ENCODE measurements at places on chromosomes 4 and X.
A peak's percentile ranks its signal among the peaks of the same experiment; 100 is the strongest.

DNA sequence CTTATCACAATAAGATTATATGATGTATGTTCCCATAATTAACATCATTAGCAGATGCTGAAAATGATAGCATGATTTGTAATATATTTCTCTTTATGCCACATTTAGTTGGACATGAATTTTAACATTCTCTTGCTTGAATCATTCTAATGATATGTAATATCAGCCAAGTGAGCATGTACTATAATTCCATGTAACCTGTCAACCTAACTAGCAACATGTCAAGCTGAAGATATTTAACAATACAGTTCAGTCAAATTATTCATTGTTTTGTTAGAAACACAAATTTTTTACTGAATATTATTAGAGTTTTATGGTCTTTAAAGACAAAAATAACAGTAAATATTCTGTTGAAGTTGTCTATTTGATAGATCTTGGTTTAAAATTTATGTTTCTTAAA, 920.4 kb upstream of the PCDH10 start:
- no peak for DNase-seq

- no peak for DNase-seq
Measured at GRCh38 chr4:89216866-89217265, 90.7 kb downstream of the GPRIN3 start.

GRCh38 chrX:10416424-10416823, 204.0 kb downstream of the MID1 start:
- DNase-seq, result no peak

DNA sequence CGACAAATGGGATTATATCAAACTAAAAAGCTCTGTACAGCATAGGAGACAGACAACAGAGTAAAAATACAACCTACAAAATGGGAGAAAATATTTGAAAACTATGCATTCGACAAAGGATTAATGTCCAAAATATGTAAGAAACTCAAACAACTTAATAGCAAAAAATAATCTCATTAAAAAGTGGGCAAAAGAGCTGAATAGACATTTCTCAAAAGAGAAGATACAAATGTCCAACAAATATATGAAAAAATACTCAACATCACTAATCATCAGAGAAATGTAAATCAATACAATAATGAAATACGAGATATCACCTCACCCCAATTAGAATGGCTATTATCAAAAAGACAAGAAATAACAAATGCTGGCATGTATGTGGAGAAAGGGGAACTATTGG, 272.9 kb downstream of the KLHL13 start:
- no peak for DNase-seq

DNA sequence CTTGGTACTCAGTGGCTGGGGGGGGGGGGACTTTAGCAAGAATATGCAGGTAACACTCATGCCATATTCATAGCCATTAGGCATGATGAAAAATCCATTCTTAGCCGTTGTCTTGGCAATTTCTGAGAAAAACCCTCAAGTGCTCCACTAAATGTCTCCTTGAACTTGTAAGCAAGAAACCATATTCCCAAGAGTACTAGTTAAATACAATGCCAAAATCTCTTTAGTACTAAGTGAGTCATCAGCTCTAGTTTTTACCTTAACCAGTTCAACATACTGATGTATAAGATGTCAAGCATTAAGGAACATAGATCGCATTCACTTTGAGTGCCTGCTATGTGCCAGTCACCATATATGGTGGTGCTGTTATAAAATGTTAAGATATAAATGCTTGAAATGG, 27.5 kb downstream of the UBE2D3 start:
- no peak for DNase-seq

DNA sequence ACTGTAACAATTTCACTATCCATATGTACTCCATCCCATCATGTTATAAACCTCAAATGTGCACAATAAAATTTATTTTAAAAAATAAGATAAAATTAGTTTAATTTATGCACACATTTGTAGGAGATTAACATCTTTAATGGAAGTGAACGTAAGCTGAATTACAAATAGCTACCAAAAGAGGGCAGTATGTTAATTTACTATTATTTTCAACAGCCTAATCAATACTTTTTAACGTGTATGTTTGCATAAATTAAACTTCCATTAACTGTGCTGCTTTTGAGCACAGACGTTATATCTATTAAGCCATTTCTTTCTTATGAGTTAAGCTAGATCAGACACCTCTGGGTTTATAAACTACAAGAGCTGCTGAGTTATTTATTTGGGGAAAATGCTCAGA, 56.5 kb upstream of the PHKA2 start:
- no peak for DNase-seq

- no peak for DNase-seq
Measured at GRCh38 chr4:184907216-184907615, 81.4 kb upstream of the ACSL1 start.

- no peak for DNase-seq
Measured at GRCh38 chr4:169620880-169621248, 486 bp downstream of the CLCN3 start.

DNA sequence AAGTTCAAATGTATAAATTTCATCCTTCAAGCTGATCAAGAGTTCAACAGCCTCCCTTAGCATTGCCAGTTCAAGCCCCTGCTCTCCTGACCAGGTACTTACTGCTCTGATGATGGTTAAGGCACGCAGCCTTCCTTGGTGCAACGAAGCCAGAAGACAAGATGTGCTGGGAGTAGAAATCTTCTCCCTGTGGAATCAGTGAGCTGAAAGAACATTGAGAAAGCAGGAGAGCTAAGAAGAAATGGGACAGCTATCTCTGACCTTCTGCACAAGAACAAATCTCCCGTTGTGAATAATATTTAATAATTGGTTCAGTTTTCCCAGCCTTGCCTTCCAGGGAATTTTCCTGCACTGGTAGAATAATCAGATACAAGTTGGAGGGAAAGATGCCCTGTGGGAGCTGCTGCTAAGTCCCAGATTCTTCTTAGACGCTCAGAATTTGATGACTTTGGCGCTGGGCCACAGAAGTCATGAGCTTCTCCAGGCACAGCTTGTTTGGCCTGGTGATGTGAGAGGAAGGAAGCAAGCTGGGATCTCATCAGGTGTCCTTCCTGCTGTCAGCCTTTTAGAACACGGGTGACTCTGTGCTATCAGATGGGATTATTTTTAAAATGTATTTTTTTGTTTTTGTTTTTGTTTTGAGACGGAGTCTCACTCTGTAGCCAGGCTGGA, 77.8 kb downstream of the CD38 start:
- DNase-seq, result no peak

GRCh38 chr4:150078579-150079080, 385 bp downstream of the DCLK2 start:
- DNase-seq, result peak; percentile 20

DNA sequence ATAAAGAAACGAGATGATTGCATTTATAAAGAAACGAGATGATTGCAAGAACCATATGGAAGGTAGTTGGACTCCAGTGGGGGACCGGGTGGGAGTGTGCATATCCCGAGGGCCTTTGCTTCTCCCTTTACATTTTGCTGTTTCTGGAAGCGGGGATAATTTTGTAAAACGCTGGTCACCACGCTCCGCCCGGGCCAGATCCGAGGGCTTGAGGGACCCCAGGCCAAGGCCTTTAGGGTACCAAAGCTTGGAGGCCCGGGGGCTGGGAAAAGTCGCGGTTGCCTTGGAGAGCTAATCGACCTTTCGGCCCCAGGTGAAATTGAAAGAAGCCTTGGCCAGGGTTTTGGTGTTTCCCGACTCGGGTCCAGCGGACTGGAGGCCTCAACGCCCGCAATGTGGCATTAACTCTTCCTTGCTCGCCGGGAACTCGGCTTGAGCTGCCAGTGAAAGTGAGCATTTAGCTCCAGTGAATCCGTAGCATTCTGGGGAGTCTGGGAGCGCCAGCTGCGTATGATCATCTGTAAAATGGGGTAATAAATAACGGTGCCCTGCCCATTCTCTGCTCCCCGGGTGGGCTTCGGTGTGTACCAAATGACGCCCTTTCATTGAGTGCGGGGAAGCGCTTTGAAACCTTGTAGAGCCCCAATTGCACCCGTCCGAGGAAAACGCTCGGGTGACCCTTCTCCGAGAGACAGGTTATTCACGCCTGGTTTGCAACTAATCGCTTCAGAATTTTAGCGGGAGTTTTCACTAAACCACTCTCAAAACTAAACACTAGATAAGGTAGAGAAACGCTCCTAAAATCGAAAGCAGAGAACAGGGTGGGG, 4.5 kb downstream of the NKX3-2 start:
- no peak for DNase-seq

GRCh38 chr4:51895158-51895557, 52.2 kb downstream of the DCUN1D4 start:
- no peak for DNase-seq

DNA sequence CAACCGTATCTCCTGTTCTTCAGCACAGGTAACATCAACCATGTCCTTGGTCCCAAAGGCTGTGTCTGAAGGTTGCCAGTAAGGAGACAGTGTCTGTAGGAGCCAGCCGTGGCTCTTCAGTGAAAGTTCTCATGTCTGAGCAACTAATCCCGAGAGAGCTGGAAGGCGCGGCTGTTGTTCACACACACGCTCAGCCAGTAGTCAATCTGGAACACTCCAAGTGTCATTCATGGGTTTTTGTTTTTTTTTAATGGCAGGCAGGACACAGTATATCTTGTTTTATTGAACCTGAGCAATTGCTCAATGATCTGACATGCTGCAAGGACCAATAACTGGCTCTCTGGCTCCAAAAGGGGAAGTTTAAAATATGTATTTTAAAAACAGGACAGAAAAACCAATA, 48.4 kb upstream of the MAP3K15 start:
- no peak for DNase-seq

- no peak for DNase-seq
Measured at GRCh38 chr4:165331823-165332222, 4.4 kb downstream of the MSMO1 start.

GRCh38 chrX:136496186-136496763, 1.1 kb upstream of the HTATSF1 start:
- no peak for DNase-seq

DNA sequence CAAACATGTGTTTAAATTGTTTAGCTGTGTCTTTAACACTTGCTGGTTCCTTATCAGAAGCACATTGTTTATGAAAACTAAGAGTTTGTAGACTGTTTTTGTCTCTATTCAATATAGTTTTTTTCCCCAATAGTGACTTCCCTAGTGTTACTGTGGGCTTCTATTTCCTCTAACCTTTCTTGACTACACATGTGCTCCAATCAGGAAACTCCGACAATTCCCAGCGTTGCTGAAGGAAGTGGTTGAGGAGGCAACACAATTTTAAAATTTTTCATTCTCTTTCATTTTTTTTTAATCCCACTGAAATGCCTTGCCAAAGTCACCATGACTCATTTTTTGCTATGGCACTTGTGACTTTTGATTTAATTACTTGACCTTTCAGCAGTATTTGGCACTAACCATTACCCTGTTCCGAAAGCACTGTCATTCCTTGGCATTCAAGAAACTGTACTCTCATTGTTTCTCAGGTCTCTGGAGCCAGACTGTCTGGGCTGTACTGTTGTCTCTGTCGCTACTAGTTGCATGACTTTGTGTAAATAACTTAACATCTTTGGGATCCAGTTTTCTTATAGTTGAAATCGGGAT, 67.6 kb upstream of the FREM3 start:
- DNase-seq, result no peak

DNA sequence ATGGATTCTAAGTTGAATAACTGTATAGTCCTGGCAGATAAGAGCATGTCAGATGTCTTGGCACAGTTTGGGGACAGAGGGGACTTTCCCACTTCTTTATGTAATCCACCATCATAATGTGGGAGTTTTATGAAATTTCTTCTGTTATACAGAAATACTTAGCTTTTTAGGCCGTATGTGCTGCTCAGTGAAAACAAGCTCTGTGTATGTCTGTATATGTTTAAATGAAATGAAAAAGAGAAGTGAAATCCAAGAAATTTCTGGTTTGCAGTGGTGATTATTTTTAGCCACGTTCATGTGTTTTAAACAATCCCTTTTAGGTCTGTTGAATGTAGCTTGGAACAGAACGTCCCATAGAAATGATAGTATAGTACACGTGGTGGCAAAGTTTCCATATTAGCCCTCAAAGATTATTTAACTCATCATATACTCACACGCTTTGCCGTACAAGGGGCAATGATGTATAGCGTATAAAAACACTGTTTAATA, 41.0 kb downstream of the GAB1 start:
- DNase-seq, result no peak

DNA sequence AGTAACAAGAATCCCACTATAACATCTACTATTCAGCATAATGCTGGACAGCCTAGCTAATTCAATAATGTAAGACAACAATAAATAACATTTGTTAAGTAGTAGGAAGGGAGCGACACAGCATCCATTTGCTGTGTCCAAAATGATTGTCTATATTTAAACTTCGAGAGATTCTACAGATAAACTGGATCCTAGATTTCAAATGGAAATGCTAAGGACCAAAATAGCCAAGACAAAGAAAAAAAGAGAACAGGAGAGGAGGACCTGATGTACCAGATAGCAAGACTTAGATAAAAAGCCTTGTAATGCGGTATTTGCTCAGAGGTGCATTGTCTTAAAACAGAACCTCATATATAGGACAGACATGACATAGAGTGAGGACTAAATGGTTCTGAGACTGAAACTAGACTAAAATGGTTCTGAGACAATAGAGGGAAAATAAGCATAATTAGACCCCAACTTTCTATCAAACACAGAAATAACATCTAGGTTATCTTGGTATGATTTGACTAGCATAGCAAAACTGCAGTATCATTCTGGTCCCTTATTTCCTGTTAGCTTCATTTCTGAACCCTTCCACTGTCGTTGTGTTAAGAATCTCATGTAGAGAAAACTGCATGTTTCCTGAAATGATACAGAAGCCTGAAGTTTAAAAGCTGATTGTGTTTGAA, 3.8 kb downstream of the HPGDS start:
- no peak for DNase-seq

- no peak for DNase-seq
Measured at GRCh38 chr4:179130122-179130714, 1688.0 kb upstream of the AGA start.

DNA sequence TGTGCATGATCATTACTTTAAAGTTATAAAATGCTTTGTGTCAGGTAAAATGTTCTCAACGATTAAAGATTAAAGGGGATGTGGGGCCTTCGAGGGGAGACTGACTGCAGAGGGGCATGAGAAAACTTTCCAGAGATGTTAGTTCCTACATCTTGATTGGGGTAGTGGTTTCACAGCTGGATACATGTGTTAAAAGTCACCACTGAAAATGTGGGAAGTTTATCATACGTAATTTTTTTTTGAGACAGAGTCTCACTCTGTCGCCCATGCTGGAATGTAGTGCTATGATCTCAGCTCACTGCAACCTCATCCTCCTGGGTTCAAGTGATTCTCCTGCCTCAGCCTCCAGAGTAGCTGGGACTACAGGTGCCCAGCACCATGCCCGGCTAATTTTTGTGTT, 79.5 kb downstream of the RBM47 start:
- DNase-seq, result no peak

GRCh38 chr4:25635501-25635900, 20.1 kb upstream of the SLC34A2 start:
- no peak for DNase-seq

DNA sequence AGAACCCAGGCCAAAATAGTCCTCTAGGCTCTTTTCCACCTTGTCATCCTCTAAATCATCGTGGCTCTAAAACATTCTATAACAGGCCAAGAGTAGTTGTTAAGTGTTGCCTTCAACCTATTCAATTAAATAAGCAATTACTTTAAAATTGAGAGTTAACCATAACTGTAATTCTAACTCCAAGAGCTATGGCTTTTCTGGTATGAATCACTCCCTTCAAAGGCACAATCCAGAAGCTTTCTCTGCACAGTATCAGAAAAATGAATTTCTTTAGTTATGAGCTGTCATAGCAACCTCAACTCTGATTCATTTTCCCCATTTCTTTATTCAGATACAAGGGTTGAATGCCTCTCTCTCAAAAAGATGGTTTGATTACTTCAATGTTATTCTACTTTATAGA, 21.7 kb downstream of the INPP4B start:
- no peak for DNase-seq
